ENCODE measurements at places on chromosomes 6 and 20. TPM values are rescaled to one million over a fixed set of nuclear protein-coding genes. Genes with fewer than 3 reads are reported as not detected.

CGA gene
- not detected for polyA plus RNA-seq

SNAP91 gene
- not detected for polyA plus RNA-seq

SPATA25 gene
- not detected for polyA plus RNA-seq

NRSN1 gene
- not detected for polyA plus RNA-seq
